ENCODE measurements at places on chromosomes 3 and 15.

DNA sequence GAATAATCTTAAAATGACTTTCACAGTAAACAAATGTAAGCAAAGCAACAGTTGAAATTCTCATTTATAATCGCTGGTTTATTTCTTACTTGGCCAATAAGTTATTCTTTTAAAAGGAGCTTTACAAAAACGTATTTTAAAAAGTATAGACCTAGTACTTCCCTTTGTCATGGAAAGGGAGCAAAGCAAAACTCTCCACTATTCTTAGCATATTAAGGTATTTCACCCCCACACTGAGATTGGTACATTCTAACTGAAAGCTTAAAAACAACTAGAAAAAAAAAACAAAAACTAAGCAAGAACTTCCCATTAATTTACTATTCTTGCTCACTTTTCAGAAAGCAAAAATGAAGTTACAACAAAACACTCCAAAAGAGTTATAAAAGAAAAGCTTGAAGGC lies 1.5 kb downstream of the ATG3 start:
- no peak for DNase-seq

DNA sequence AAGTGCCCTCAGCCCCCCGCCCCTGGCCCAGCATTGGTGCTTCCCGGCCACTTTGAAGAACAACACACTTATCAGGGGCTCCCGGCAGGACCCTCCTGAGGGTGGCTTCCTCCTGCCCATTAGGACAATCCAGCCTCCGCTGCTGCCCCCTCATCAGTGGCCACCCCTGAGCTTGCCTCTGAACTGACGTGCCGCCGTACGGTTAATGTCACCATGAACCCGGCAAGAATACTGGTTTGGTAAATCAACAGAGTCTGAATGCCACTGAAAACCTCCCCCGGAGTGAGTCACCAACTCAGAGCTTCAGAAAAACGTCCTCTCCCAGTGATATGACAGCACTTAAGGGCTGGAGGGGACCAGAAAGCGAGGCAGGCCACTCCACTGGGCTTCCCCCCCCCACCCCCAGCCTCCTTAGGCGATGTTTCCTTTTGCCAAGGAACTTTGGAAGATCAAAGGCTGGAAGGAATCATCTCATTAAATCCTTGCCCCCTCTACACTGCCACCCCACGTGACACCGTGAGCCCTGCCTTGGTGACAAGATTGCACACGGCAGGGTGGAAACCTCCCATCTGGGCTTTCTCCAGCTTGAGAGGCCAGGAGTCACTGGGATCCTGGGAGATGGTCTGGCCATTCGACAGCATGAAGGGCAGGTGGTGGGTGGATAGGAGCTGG lies 142.1 kb downstream of the NUP210 start:
- DNase-seq: no peak

DNA sequence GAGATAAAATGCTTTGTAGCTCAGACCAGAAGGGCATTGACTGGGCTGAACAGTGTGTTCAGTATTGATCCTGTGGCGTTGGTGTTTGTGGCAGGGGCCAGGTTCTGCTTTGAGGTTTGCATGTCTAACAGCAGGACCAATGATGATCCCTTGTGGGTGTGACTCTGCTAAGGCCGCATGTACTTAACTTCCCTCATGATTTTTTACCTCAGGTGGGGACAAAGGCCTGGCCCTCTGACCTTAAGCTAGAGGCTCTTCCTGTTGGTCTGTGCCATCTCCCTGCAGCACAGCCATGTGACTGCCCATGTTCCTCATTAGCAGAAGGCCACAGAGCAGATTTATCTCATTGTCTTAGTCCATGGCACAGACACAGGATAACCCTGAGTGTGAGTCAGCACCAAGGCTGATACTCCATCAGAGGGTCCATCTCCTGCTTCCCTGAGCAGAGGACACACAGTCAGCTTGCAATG lies 34.3 kb upstream of the BSN start:
- no peak for DNase-seq

DNA sequence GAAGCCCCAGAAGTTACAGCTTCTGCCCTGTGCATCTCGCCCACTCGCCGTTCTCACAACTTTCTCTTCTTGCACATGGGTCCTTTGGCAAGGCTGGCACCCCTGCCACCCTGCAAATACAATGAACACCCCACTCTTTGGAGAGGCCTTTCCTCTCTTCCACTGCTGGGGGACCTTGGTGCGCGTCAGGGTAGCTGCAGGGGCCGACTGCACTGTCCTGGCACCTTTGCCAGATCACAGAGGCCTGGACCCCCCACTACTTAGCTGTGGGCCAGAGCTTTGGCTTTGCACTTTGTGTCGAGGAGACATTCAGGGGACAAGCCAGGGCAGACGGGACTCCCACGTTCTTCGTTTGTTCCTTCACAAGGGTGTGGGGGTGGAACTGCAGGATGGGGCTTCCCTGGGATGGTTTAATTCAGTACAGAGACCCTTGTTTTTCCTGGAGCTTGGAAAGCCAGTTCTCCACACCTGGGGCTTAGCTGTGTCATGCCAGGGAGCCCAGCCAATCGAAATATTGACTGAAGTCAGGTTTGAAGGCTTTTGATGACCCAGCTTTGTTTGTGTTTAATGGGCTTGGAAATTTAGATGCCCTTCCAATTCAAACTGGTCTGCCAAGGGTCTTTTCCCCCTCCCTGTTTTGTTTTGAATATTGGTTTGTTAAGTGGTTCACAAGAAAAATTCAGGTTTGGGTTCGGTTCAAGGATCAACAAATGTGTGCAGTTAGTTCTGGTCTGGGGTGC lies 256.1 kb upstream of the TLE3 start:
- no peak for DNase-seq

DNA sequence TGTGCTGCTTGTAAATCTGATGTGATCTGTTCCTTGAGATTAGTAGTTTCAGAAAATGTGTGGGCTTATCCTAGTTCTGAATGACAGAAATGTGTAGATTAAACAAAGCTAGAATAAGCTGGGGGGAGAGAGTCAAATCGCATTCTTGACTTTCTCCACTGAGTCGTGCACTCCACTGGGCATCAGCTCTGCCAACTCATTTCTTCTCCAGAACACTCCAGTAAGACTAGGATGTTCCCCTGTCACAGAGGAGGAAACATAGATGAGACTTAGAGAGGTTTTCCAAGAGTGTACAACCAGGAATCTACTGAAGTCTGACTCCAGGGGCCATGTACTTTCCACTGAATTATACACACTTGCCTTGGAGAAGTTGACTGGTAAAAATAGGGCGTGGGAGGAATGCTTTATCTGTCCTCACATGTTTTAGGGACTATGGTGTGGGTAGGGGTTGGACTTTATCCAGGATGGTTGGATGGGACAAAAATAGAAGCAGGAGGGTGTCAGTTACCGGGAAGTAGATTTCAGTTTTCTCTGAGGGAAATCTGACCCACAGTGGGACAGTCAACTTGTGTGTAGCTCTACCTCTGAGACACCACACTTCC lies 298.2 kb downstream of the UBE2E2 start:
- no peak for DNase-seq

DNA sequence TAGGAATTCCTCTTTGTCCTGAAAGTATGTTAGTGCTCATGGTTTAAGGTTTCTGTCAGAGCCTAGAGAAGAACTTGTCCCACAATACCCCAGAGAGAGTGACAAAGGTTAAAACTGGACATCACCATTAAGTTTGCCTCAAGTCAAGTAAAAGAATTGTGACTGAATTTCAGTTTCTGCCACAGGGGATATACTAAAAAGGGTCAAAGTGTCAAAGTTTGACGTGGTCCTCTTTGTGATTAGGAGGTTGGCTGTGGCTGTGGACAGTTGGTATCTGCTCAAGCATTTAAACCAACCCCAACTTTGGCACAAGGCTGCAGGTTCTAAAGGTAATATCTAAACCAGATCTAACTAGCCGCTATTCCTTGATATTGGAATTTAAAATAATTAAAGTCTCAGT lies 26.1 kb downstream of the FMN1 start:
- DNase-seq: no peak

- no peak for DNase-seq
These were observed 83.6 kb downstream of the HMG20A start for GRCh38 chr15:77504306-77504705.

DNA sequence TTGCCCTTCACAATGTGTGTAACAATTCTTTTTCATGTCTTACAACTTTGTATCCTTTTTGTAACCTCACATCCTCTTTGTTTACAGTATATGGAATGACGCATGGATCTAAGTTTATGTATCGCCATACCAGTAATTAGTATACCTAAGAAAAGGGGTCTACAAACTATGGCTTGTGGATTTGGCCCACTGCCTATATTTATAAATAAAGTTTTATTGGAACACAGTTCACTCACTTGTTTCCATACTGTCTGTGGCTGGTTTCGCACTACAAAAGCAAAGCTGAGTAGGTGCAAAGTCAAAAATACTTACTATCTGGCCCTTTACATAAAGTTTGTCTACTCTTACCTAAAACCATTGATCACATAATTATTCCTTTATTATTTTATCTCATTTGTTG lies 226.5 kb downstream of the TBL1XR1 start:
- no peak for DNase-seq

DNA sequence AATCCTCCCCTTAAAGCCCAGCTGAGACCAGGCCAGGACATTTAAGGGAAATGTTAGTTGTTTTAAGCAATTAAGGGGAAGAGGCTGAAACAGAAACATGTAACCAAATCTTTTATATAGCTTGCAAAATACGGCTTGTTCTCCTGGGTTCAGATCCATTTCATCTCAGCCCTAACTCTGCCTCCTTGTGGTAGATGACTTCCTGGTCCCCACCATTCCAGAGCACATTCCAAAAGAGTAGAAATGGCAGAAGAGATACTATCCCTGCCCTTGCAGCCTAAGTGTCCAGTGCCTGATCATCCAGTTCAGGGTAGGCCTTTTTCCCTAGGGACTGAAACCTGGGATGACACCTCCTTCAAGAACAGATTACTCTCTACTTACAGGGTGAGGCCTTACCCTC lies 266.2 kb upstream of the VEPH1 start:
- DNase-seq: no peak

GRCh38 chr3:76490064-76490463 lies 549.8 kb upstream of the ROBO2 start:
- DNase-seq: no peak
